ENCODE measurements at places on chromosomes 5 and 9.

DNA sequence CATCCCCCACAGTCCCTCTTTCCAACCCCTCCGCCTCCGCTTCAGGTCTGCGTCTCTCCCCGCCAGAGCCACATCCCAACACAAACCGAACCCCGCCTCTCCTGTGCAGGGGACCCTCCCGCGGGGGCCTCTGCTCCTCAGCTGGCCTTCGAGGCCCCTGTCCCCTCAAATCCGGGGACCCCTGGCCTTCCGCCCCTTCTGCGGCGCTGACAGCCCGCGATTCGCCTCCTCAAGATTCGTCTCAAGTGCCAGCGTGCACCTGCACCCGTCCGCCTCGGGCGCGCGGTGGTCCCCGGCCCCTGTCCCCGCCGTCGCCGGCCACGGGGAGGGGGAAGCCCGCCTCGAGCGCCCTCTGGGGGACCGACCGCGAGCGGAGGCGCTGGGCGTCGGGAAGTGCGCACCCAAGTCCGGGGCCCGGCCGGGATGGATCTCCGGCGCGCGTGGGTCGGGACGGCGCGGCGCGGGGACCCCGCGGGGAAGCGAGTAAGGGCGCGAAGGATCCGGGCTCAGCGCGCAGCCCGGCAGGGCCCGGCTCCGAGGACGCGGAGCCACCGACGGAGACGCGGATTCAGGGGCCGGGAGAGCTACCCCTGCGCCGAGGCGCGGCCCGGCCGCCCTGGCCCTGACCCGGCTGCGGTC, 623 bp downstream of the FLT4 start:
- no peak for DNase-seq

GRCh38 chr5:154603953-154604679, 126.1 kb upstream of the HAND1 start:
- DNase-seq = no peak

DNA sequence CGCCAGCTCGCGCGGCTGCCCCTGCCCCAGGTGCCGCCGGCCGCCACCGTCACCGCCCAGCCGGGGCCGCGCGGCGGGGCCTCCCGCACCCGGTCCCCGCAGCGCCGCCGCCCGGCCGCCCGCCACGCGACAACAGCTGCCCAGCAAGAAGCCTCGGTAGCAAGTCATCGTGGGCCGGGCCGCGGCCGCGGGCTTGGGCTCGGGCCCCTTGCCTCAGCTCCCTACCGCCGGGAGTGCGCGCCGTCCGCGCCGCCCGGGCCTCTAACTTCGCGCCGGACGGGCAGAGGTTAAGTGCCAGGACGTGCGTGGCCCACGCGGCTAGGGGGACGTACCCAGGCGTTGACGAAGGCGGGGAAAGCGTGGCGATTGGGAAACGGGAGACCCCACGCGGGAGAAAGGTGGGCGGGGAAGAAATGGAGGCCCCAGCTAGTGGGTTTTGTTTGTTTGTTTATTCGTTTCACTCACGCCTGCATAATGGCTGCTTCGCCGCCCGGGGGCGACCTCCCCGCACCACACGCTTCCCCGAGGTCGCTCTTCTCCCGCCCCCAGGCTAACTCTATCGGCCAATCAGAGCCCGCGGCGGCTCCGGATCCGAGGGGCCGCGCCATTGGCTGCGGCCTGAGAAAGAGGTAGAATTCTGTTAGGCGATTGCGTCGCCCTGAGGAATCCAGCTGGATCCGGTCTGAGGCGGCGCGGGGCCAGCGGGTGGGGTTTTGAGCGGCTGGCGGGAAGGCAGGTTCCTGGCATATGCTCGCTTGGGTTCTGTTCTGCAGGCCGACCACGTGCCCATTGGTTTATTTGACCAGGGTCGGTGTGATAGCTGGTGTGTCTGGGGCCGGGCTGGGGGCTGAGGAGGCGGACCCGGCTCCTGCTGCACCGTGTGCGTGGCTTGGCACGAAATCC, at the start of gene NADK2:
Gene NADK2, minus strand, starts transcription at position 295 of the 903 bp plus-strand sequence. Its CDS starts 127 bp downstream, at position 168.
- peak; percentile 97 for DNase-seq

DNA sequence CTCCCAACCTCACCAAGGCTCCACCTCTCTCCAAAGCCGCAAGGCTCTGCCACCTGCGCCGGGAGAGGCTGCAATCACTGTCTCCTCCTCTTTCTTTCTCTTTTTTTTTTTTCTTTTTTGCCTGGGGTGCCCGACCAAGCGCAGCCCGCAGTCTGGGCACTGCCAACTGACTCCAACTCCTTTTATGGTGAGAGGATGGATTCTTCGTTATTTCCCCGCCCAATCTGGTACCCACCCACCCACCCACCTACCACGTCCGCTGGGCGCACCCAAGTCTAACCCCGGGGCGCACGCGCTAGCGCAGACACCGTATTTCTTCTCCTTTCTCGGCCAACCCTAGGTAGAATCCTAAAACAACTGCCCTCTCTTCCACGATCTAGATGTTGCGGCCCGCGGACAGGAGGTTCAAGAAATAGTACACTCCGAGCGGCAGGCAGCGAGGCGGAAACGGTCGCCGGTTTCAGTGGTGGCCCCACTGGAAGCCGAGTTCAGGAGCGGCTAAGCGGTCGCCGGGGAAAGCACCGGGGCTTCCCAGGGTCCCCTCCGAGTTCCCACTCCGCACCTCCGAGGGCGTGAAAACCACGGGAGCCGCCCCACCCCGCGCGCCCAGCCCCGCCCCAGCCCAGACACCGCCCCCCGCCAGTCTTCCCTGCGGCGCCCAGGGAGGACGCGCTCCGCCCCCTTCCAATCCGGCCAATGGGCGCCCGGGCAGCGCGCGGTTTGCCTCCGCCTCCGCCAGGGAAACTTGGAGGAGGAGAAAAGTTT, 385 bp upstream of the PTGER4 start:
- DNase-seq = peak; percentile 99

GRCh38 chr5:178740181-178740557, 9.7 kb upstream of the ZNF354A start:
- no peak for DNase-seq

GRCh38 chr9:131840220-131840619, 100.3 kb upstream of the RAPGEF1 start:
- DNase-seq = no peak

DNA sequence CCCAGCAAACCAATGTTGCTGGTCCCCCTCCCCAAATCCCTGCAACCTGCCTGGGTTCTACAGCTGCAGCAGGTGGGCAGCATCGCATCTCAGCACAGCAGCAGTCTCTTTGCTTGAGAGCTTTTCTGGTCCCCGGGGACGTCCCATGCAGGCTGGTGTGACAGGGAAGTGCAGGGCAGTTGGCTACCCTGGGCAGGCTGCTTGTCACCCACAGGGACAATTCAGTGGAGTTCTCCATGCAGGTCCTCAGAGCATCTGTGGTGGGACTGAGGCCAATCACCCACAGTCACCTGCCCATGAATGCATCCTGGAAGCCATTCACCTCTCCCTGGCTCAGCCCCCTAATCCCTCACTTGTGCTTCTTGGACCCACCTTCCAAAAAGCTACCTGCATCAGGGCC, 43.9 kb upstream of the SEMA4D start:
- no peak for DNase-seq

GRCh38 chr5:7868427-7868772, 431 bp downstream of the FASTKD3 start:
- no peak for DNase-seq

DNA sequence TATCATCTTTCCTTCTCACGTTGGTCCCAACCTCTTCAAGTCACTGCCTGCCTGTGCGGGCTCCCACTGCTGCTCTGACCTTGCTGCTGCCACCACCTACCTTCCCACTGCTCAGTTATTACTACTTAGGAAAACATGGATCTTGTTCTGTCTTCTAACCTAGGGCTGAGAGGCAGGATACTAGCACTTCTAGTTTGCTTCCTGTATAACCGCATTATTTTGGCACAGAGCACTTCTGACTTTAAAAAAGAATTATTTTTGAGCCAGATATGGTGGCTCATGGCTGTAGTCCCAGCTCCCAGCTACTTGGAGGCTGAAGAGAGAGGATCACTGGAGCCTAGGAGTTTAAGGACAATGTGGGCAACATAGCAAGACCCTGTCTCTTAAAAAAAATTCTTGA, 135.4 kb upstream of the GNA14 start:
- DNase-seq = no peak

DNA sequence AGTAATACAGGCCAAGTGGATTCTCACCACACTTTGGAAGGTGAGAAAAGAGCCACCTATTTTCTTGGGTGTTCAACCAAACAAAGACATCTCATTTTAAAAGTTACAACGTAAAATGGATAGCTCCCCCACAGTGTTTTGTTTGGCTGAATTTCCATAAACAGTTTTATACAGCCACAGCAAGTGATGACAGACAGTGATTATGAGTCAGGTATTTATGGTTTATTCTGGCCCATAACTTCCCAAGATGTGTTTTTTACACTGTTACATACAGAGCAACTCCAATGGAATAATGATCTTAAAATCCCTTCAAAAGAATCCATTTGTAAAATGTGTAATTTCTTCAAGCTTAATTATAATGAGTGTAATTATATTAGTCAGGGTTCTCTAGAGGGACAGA, 421.3 kb downstream of the TLE1 start:
- no peak for DNase-seq

- DNase-seq = no peak
Observed at GRCh38 chr9:31983895-31984294, 400.5 kb upstream of the ACO1 start.

DNA sequence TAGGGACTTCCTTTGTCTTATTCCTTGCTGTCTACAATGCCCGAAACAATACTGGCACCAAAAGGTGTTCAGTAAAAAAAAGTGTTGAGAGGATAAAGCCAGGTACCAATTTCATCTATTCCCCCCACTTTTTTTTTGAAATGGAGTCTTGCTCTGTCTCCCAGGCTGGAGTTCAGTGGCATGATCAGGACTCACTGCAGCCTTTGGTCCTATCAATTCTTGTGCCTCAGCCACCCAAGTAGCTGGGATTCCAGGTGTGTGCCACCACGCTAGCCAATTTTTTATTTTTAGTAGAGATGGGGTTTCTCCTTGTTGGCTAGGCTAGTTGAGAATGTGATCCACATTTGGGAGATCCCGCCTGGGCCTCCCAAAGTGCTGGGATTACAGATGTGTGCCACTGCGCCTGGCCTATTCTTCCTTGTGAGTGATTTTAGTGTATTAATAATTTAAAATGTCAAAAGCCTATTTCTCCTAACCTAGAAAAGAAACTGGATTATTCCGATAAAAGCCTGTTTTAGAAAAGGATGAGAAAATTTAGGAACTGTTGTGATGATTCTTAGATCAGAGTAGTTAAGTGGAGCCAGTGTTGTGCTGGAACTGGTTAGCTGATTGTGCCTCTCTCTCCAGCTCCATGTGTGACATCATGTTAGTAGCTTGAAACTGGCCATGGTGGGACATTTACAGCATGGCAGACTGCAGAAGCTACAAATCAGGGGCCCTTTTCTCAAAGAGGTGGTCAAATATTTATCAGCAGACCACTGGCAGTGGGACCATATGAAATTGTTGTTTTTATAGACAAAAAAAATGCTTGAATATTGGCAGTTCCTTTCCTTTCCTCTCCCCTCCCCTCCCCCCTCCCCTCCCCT, 14.3 kb downstream of the CDC42SE2 start:
- no peak for DNase-seq

GRCh38 chr9:3775968-3776367, 250.2 kb upstream of the RFX3 start:
- DNase-seq = no peak

GRCh38 chr5:125274938-125275724, 528.7 kb upstream of the ZNF608 start:
- DNase-seq = no peak

DNA sequence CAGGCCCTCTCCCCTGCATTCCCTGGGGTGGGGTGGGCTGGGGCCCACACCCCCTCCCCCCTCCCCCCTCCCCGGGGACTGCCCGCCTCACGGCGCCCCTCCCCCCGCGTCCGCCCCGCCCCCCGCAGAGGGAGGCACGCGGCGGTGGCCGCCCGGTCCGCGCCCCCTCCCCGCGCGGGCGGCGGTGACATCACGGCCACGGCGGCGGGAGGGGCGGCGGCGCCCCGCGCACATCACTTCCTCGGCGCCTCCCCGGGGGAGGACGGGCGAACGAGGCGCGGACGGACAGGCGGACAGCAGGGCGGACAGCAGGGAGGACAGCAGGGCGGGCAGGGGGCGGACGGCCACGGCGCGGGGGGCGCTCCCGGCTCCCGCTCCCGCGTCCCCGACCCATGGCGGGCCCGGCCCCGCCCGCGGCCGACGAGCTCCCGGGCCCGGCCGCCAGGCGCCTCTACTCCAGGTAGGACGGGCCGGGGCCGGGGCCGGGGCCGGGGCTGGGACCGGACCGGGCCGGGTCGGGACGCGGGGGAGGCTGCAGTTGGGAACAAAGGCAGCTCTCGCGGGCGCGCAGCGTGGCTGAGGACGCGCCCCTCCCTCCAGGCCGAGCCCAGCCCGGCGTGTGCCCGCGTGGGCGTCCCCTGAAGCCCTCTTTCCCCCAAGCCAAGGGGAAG, at the start of gene GPSM1:
Gene GPSM1, plus strand, starts transcription at position 236 of the 671 bp plus-strand sequence. Its CDS starts 157 bp downstream, at position 393.
- DNase-seq = peak; percentile 49

- no peak for DNase-seq
Observed at GRCh38 chr9:131329241-131329641, 39.7 kb downstream of the PLPP7 start.

- DNase-seq = no peak
Observed at GRCh38 chr5:111453295-111453694, 59.0 kb downstream of the STARD4 start.

- peak; percentile 41 for DNase-seq
Observed at GRCh38 chr5:149831492-149831891, 101.4 kb downstream of the PPARGC1B start.

DNA sequence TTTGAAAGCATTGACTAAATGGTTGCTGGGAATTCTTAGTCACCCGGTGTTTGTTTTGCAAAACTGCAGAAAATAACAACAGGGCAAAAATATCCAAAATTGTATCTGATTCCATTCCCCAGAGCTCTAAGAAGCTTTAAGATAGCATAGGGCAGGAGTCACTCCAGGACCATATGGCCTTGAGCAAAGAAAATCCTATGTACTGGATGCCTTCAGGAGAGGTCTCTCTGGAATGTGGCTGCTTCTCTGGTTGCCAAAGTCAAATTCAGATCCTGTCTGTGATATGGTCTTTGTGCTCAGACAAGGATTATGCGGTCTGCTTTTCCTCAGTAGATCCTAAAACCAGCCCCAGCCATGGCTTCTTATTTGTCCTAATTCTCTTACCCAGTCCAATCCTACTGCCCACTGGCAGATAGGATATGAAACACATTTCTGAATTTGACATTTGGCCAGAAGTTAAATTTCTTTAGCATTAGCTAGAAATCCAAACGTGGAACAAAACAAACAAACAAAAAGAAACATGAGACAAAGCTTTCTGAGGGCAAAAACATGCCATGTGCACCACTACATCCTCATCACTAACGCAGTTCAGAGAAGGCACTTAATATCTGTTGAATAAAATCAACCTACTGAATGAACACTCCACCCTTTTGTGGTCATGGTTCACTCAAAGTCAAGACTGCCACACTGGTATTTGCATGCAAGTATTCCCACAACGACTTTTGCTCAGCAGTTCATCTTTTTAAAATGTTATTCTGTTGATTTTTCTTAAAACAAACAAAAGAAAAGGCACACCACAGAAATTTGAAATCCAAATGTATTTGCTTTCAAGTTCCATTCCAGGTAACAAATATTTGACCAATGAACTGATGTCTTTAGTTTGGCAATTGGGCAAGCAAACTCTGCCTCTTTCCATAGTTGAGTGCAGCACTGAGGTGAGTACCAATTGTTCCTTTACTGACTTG, 165.7 kb downstream of the TRPM6 start:
- no peak for DNase-seq

- no peak for DNase-seq
Observed at GRCh38 chr9:6551136-6551535, 94.4 kb downstream of the GLDC start.

Data from suppressor macrophage treated with lipopolysaccharide for 4 hours (primary cell).